ENCODE measurements at places on chromosomes 11 and 22. TPM values are rescaled to one million over a fixed set of nuclear protein-coding genes. Genes with fewer than 3 reads are reported as not detected.

DNA sequence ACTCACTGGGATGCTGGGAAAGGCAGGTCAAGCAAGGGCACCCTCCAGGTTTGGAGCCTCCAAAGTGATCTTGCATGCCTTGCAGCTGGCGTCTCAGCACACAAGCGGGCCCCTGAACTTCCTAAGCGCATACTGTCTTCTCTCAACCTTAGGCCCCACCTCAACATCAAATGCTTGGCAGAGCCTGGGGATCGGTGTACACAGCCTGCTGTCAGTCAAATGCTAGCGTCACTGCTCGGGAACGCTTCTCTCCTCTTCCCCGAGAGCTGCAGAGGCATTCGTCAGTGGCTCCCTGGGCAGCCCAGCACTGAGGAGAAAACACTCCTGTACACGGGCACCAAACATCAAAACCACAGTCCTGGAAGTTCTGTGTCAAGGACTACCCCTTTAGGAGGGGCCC, 124.9 kb downstream of the C11orf58 start:
- no peak for DNase-seq

MS4A15 gene
- not detected for total RNA-seq

GRCh38 chr22:30602049-30602448, 4.9 kb upstream of the TCN2 start:
- no peak for DNase-seq

DNA sequence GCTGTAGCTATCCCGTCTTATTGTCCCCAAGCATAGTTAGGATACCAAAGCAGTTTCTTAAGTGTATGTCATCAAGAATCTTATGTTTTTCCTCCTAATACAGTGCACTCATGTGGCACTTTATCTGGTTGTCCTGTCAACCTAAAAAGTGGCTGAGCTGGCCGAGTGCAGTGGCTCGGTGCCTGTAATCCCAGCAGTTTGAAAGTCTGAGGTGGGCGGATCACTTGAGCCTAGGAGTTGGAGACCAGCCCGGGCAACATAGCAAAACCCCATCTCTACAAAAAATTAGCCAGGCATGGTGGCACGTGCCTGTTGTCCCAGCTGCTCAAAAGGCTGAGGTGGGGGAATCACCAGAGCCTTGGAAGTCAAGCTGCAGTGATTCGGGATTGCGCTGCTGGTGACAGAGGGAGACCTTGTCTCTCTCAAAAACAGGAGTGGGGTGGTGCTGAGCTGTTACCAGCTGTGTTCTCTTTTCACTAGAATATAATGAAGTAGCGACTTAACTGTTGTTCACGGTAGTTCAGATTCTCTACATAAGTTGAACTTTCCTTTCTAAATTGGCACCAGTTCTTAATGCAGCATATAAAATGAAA, 48.1 kb downstream of the EP300 start:
- no peak for DNase-seq

FOXR1 gene
- not detected for total RNA-seq

PTPMT1 gene
- total RNA-seq = 19.1 TPM

DNA sequence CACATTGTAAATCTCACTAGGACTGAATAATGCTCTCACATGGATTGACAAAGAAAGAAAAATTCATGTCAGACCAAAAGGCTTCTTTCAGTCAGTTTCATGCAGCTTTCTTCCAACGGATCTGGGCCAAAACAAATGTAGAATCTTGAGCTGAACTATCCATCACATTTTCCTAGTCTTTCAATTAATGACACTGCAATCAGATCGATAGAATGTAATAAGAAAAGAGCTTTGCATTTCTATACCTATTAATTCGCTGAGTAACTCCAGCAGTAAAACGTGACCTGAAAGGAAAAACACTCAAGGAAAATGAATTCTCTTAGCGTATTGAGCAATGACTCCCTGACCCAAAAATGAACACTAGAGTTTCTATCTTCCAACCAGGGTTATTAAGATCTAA, 194.8 kb upstream of the BLID start:
- DNase-seq = no peak

GRCh38 chr11:75100314-75100713, 3.6 kb upstream of the OR2AT4 start:
- DNase-seq = no peak

SLCO2B1 gene
- 0.99 TPM for total RNA-seq

- no peak for DNase-seq
Observed at GRCh38 chr22:41417622-41418390, 28.8 kb downstream of the TOB2 start.

DNA sequence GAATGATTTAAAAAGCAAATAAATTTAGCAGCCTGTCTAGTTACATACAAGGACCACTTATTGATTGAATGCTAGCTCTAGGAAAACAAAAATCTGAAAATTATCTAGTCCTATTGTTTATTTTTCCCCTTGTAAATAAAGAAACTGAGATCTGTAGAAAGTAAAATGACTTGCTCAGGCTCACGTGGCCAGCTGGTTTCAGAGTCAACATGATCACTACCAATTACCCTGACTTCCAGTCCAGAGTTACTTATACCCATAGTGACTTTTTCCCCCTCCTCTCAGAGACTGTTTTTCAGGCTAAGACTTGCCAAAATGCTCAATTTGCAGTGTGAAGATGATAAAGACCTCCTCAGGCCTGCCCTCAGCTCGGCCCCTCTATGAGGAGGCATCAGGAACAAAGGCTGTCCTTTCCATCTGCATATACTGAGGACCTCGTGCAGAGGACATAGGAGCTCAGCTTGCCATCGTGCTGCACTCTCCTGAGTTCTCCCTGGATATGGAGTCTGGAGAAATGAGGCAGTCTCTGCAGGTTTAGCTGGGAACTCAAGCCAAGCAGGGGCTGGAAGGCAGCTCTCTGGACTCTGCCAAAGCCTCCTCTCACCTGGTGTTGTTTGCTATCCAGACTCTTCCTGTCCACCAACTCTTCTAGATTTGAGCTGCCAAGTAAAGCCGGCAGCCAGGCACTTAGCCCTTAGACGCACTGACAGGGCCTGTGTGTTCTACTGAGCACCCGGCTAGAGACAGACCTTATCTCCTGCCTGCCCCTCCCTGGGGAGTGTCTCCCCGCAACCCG, 883.3 kb downstream of the NTM start:
- DNase-seq = no peak

DNA sequence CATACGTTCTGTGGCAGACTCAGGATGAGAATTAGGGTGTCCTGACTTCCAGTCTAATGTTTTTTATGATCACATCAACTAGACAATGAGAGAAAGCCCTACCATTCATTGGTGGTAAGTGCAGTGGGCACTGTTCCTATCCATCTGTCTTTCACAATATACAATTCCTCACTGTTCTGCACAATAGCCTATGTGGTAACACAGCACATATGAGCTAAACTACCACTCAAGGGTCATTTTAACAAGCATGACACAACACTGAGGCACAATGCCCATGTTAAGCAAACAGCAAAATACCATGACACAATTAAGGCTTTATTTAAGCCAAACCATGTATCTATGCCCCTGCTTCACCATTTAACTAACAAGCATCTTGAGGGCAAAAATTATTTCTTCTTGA, 52.3 kb downstream of the SIK3 start:
- no peak for DNase-seq

DNA sequence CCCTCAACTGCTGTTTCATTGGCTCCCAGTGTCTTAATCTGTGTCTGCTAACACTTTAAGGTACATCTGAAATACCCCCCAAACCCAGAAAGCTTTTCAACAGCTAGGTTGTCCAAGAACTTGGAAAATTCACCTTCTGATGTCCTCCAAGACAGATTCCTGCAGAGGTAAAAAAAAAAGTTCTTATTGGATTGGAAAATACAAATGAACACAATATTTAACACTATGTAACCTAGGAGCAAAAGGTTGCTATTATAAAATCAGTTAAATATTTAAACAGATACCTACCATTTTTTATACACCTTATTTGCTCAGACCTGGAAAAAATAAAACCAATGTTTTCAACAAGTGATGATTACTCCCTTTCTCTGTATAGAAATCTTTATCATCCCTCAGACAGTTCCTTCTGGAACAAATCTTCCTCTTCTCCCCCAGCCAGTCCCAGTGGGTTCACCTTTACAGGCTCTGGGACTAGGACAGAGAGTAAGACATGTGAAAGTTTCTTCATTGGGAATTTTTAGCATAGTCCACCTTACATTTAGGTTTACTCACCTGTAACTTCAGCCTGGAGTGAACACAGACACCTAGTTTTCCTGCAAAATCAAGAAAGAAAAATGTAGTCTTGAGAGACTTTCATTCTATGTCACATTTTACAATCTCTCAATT, 13.3 kb upstream of the WDR74 start:
- no peak for DNase-seq

DNA sequence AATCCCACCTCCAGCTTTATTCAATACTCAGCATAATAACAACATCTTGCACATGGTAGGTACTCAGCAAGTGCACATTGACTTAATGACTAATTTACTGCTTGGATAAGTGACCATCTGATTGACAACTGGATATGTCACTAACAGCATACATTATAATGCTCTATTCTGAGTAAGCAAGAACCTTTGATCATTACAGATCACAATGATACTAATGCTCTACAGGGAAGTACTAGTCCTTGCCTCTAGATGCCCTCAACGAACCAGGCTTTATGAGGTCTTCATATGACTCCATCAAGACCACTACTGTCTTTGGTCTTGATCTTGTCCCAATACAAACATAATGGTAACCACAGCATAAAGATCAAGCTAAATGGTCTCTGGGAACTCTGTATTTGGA, 167.6 kb upstream of the MTMR2 start:
- DNase-seq = no peak

DNA sequence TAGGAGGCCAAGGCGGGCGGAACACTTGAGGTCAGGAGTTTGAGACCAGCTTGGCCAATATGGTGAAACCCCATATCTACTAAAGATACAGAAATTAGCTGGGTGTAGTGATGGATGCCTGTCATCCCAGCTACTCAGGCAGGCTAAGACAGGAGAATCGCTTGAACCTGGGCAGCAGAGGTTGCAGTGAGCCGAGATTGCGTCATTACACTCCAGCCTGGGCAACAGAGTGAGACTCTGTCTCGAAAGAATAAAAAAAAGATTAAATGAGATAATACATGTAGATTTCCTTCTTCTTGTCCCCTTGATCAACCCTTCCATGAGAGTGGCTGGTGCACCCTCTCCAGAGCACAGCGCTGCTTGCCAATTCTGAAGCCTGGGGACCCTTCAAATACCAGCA, 106.9 kb downstream of the ST3GAL4 start:
- DNase-seq = no peak

DNA sequence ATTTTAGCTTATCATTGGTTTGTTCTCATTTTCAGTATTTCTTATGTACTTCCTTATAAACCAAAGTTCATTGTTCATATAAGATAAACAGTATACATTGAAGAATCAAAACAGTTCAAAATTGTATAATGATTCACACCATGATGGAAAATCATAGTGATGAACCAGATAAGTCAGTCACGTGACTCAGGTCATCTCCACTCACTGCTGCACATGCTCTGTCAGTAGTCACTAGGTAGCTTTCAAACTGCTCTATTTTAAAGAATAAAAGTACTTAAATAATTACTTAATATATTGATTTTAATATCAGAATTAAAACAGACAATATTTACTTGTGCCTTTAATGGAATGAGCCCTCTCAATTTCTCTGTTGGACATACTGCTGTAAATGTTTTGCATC, 37.5 kb downstream of the PDHX start:
- DNase-seq = no peak

SYT9 gene
- total RNA-seq = not detected

- no peak for DNase-seq
Observed at GRCh38 chr11:32817852-32818183, 11.9 kb upstream of the PRRG4 start.

DNA sequence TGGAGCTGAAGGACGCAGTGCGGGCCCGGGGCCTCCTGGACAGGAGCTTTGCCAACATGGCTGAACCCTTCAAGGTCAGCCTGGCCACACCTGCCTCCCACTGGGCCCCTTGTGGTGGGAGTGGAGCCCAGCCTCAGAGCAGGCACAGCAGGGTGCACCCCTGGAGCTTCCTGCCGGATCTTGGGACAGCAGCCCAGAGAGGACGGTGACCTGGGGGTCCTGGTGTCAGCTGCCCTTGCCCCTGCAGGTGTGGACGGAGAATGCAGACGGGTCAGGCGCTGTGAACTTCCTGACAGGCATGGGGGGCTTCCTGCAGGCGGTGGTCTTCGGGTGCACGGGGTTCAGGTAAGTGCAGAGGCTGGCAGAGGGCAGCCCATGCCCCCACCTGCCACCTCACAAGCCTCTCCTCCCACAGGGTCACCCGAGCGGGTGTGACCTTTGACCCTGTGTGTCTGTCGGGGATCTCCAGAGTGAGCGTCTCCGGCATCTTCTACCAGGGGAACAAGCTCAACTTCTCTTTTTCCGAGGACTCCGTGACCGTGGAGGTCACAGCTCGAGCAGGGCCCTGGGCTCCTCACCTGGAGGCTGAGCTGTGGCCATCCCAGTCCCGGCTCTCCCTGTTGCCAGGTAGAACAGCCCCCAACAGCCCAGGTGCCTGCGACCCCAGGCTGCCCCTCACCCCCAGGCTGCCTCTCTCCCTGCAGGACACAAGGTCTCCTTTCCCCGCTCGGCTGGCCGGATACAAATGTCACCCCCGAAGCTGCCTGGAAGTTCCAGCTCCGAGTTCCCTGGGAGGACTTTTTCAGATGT, 5.1 kb downstream of the PGGHG start:
- DNase-seq = no peak

GRCh38 chr11:122342089-122342744, 226.2 kb upstream of the BLID start:
- no peak for DNase-seq

DNA sequence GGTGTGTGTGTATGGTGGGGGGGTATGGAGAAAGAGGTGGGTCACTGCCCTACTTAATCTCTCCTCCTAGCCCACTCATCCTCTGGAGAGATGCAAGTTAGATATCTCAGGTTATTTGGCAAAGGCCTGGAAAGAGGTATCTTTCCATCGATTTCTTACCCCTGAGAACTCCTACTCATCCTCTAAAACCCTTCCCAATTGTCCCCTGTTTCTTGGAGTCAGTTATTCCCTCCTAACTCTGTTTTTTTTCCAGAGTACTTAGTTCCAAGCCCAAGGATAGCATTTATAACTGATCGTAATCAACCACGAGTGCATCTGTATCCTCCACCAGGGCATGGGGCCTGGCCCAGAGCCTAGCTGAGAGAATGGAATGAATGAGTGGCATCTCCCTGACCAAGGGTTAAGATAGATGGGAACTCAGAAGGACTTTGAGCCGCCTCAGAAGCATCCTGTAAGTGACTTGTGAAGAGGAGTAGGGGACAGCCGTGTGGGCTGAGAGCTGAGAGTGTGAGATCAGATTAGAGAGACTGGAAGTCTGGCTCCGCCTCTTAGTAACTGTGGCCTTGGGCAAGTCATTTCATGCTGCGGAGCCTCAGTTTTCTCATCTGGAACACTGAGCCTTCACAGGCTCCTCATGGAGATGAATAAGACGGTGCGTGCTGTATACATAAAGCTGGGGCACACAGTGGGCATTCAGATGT, 16.2 kb downstream of the CD6 start:
- no peak for DNase-seq

Data from naive thymus-derived CD8-positive, alpha-beta T cell (primary cell).